Hematopoietic multipotent progenitor cell treated with erythropoietin and hydrocortisone succinate and interleukin-3 and kit ligand, for 17 days (in vitro differentiated cells): ENCODE measurements at places on chromosomes 7 and 10.

GRCh38 chr7:157875230-157876179, 538.7 kb downstream of the DNAJB6 start:
- DNase-seq = no peak

DNA sequence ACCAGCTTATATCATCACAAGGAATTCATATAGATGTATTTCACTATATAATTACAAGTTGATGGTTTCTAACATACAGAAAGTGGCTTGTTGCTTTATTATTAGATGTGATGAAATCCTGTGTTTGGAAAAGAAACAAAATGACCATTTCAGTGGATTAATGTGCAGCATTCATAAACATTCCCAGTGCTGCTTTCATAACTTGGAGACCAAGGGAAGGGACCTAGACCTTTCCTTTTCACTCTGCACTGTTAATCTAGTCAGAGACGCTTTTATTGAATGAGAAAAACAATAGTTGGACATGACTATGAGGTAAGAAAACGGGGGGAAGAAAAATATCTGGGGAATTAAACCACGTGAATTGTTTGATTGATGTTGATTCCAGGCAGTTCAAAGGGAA, 160.0 kb downstream of the HDAC9 start:
- no peak for DNase-seq

DNA sequence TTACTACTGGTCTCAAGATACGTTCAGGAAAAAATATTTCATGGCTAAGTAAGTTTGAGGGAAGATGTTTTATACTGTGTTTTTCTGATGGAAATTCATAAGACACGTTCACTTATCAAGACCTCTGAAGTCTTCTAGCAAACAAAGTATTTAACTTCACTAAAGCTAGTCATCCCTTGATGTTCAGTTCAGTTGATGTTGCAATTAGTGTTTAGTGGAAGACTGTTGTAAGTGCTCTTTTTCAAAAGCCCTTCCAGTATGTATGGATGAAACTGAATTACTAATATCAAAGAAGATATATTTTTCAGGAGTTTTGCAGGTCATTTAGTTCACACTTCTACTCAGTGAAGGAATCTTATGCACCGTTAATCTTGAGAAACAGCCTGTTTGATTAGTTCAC, 25.1 kb downstream of the CUL1 start:
- DNase-seq = no peak

DNA sequence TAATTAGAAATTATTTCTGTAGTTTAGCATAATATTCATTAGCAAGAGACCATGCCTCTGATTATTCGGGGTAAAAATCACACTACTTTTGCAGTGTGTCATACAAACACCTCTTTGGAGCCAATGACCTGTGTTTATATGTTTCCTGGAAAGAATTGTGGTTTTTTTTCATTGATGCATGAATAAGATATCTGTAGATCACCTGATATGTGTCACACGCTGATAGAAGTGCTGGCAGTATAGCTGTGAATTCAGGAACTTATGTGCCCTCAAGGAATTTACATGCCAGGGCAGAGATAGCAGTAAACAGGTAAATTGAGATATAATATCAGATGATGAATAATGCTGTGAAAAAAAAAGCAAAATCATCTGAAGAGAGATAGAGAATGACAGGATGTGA, 118.2 kb downstream of the VPS50 start:
- DNase-seq = no peak

GRCh38 chr7:138492423-138492822, 32.4 kb downstream of the TRIM24 start:
- DNase-seq = no peak

- DNase-seq = no peak
These were observed 25.2 kb downstream of the SFTPD start for GRCh38 chr10:79923669-79924068.

DNA sequence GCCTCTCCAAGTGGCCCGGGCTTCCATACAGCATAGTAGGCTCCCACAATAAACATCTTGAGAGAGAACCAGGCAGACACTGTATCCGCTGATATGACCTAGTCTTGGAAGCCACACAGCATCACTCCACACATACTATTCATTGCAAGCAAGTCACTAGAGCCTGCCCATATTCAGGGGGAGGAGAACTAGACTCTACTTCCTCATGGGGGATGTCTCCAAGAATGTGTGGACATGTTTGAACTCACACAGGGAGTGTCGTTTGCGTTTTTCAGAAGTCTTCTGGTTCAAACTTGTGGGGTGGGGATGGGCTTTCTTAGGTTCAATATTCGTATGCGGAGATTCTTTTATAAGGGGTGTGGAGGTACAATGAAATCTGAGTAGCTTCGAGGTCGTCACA, 232.6 kb upstream of the HABP2 start:
- DNase-seq = no peak

DNA sequence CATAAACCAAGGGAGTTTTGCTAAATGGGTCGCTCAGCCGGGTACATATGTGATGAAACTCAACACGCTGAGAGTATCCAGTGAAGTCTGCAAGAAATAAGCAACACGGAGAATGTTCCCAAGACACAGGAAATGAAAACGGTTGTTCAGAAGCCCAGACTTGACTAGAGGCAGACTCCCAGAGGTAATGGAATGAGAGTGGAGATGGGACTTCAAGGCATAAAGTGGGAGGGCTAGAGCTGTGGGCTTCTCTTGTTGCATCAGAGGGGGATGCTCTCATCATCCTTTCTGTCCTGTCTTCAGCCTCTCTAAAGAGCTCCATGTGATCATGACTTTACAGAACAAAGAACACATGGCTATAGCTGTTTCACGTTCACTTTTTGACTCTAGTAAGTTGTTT, 88.3 kb downstream of the BAMBI start:
- no peak for DNase-seq

DNA sequence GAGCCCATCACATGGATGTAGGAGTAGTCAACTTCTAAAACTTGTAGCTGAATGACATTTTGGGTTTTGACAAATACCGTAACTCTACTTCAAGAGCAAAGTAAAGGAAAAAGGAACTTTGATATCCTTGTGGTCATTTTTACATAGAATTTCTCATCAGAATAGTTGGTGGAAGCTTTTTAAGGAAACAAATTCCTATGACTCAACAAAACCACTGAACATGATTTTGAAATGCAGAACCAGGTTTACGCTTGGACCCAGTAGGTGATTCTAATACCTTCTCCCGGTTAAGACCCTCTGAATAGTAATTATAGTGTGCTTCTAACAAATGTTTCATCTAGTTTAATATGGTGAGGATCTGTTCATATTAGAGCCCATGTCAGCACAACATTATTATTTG, 307.8 kb downstream of the GPR37 start:
- DNase-seq = no peak

GRCh38 chr7:139897422-139898090, 68.5 kb downstream of the TBXAS1 start:
- no peak for DNase-seq

DNA sequence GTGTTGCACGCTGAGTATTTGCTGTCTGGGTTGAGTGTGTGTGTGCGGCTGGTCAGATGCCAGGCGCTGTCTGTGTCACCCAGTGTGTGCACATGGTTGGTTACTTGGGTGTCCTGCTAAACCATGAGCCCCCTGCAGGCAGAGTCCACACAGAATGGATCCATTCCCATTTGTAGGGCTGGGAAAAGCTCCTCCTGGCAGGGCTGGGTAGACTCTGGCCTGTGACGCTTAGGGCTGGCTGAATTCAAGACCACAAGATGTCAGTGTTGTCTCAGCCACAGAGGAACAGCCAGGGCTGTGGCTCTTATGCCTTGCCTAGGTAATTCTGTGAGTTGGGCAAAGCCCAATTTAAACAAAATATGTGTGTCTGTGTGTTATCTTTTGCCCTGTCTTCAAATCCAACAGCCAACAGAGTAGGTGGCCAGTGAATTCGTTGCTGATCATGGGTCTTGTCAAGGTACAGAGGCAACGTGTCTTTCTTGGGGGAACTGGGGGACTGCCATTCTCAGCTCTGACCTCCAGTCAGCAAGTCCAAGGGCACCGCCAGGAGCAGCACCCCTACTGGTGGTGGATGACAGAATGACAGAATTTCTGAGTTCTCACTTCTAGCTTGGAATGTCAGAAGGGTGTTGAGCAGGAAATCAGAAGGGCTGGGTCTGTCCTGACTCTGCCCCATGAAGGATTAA, 285.1 kb downstream of the CCSER2 start:
- DNase-seq = no peak

- no peak for DNase-seq
These were observed 96.3 kb upstream of the NEBL start for GRCh38 chr10:20993389-20993788.

- no peak for DNase-seq
These were observed 125.1 kb upstream of the NRP1 start for GRCh38 chr10:33459602-33460001.
